ENCODE measurements at places on chromosomes 6 and 20.

GRCh38 chr6:44333273-44333919 is 9.1 kb upstream of the SPATS1 start:
- no peak for DNase-seq

DNA sequence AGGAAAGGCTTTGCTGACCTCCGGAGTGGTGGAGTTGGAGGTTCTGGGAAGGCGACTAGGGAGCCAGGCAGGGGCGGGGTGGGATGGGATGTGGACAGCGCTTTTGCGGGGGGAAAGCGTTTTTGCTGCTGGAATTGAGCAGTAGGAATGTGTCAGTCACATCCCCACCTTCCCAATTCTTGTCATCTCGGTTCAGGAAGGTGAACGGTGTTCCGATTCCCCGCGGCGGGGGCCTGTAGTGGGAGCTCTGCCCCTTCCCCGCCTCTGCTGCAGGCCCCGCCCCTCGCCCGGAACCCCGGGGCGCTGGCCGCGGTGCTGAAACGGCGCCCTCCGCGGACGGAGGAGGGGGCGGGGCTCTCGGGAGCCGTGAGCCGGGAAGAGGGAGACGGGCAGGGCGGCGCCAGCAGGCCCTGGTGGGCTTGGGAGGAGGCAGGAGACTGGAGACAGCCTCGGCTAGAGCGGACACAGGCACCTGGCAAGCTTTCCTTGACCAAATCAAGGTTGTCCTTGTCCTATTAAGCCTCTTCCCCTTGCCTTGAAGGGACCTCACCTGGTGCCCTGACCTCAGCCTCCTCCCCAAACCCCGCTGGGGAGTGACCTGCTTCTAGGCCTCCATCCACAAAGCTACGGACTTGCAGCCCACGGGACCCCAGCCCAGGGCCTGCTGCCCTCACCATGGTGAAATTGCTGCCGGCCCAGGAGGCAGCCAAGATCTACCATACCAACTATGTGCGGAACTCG is at the start of gene LHFPL5:
Gene LHFPL5, plus strand, starts transcription at position 357 of the 741 bp plus-strand sequence. Its CDS starts 319 bp downstream, at position 676.
- DNase-seq, result no peak

- DNase-seq, result no peak
These were observed 253 bp upstream of the SNPH start for GRCh38 chr20:1265916-1266166.

GRCh38 chr20:10304471-10305046 is 85.9 kb downstream of the SNAP25 start:
- DNase-seq, result no peak

DNA sequence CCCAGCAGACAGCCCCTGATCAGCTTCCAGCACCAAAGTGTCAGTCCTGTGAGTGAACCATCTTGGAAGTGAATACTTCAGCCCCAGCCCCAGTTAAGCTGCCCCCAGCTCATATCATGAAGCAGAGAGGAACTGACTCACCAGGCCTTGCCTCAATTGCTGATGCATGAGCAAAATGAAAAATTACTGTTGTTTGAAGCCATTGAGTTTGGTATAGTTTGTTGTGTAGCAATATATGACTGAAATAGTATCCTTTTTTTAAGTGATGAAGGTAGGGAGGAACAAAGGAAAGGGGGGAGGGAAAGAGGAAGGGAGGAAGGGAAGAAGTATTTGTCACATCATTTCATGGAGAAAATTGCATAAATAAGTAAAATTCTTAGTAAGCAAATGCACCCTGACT is 266.4 kb downstream of the MAFB start:
- DNase-seq, result no peak

Data from bone marrow (tissue), 2 donors.